Thyroid gland (tissue), 4 donors: ENCODE measurements at places on chromosomes 4 and X. TPM values are rescaled to one million over a fixed set of nuclear protein-coding genes. Genes with fewer than 3 reads are reported as not detected.

DNA sequence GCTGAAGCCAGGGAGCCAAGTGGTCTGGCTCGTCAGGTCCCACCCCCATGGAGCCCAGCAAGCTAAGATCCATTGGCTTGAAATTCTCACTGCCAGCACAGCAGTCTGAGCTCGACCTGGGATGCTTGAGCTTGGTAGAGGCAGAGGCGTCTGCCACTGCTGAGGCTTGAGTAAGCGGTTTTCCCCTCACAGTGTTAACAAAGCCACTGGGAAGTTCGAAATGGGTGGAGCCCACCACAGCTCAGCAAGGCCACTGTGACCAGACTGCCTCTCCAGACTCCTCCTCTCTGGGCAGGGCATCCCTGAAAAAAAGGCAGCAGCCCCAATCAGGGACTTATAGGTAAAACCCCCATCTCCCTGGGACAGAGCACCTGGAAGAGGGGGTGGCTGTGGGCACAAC lies 353.8 kb downstream of the NAP1L3 start:
- H3K27me3 ChIP-seq: no peaks in the 10 kb centered on the region
- H3K4me1 ChIP-seq: no peaks in the 10 kb centered on the region
- H3K27ac ChIP-seq: no peak overlapping the region

DNA sequence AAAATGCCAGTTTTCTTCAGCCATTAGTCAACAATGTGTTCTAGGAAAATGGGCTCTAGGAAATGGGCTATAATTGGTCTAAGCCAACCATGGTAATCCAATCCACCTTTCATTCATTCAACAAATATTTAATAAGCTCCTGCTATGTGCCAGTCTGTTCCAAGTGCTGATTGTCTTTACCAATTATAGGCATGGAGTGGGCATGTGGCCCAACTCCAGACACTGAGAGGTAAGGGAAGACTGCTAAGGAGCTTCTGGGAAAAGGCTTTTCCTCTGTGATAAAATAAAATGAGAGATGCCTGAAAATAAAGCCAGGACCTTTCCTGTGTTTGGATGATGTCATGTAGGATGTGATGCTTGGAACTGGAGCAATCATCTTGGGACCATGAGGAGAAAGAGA lies 43.3 kb downstream of the HOPX start:
- no peak for DNase-seq
- H3K36me3 ChIP-seq: no peaks in the 10 kb centered on the region
- no peak overlapping the region for H3K27ac ChIP-seq

DNA sequence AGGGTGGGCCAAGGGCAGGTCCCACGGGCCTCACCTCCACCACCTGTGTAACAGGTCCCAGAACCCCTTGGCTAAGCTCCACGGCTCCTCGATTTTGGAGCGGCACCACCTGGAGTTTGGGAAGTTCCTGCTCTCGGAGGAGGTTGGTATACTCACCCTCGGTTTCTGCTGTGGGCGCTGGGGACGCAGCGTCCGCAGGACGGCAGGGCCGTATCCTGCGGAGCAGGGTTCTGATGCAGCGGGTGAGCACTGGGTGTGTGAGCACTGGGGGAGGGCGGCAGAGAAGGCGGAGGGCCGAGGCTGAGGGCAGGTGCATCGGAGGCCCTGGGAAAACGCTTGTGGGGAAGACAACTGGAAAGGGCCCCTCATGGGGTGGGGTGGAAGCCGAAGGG lies 11.0 kb downstream of the ATP5ME start:
- no peak overlapping the region for H3K27ac ChIP-seq
- H3K27me3 ChIP-seq: no peaks in the 10 kb centered on the region
- H3K4me3 ChIP-seq: peak overlapping the region; percentile 97
- peaks cover 12% of the 10 kb centered on the region for H3K4me1 ChIP-seq

KIAA1210 gene
- 0.08 TPM for total RNA-seq

GRCh38 chr4:148355442-148356123 lies 86.6 kb downstream of the NR3C2 start:
- no peak overlapping the region for H3K27ac ChIP-seq
- H3K27me3 ChIP-seq: no peaks in the 10 kb centered on the region
- H3K4me1 ChIP-seq: peaks cover 17% of the 10 kb centered on the region
- DNase-seq: peak; percentile 10
- H3K4me3 ChIP-seq: no peak overlapping the region

DNA sequence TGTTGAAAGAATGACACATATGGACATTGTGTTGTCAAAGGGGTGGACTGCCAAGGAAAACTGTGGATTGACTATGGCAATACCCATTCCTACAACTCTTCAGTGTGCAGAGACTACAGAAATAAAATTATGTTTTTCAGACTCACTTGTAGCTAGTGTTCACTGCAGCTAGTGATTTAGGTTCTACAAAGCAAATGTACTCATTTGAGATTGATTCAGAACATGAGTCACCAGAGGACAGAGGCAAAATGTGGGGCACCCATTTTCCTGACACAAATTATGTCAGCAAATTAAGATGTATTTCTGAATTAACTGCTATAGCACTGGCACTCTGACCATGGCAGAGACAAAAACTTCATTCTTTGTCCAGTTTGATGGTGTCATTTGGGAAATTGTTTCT lies 40.7 kb downstream of the SPCS3 start:
- no peak overlapping the region for H3K27ac ChIP-seq
- H3K36me3 ChIP-seq: no peaks in the 10 kb centered on the region
- no peaks in the 10 kb centered on the region for H3K4me1 ChIP-seq
- no peak overlapping the region for H3K4me3 ChIP-seq
- DNase-seq: no peak

DNA sequence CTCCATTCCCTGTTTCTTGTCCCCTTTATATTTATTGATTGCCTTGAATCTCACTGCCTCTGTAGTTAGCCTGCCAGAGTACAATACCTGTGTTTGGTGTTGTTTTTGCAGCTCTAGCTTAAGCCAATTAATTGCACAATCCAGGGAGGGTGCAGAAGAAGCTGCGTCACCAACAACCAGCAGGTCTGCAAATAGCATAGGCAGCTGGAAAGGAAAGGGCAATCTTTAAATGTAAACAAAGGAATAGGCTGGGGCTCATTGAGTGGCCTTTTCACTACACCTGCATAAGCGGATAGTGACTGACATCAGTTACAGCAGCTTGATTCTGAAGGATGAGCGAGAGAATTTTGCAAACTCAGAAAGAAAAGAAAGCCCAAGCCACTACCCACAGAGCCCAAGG lies 106.8 kb upstream of the RAI2 start:
- H3K4me1 ChIP-seq: no peaks in the 10 kb centered on the region
- no peak overlapping the region for H3K4me3 ChIP-seq
- no peak overlapping the region for H3K27ac ChIP-seq
- peaks cover 3% of the 10 kb centered on the region for H3K27me3 ChIP-seq
- DNase-seq: peak; percentile 30

DNA sequence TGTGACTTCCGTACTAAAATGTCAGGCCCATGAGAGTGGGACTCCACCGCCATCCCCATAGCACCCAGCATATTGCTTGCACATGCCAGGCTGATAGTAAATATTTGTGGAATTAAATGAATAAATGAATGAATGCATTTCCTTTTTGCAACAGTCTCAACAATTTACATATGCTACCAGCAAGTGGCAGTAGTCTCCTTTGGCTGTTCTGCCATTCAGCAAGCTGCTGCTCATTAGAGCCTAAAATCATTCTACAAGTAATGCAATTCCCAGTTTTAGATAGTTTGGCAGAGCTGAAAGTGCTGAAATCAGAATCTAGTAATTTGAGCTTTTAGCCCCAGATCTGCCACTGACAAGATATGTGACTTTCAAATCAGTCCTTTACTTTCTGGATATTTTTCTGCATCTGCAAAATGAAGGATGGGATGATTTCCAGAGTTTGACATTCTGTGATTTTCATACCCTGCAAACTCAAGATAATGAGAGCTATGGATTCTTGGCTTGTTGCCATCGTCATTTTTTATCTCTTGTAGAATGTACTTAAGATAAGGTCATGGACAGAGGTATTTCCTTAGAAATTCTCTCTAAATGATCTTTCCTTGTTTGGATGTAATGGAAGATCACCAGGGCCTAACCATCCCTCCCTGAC lies 35.7 kb upstream of the INTS6L start:
- H3K36me3 ChIP-seq: no peaks in the 10 kb centered on the region
- no peaks in the 10 kb centered on the region for H3K4me1 ChIP-seq
- H3K27ac ChIP-seq: no peak overlapping the region
- peak; percentile 5 for DNase-seq
